ENCODE measurements at places on chromosomes 13 and 19. TPM values are rescaled to one million over a fixed set of nuclear protein-coding genes. Genes with fewer than 3 reads are reported as not detected.

The IFNL2 gene
- total RNA-seq: not detected

The SH2D3A gene
- total RNA-seq: 0.24 TPM

The KEAP1 gene
- 97.4 TPM for total RNA-seq

The FCHO1 gene
- 3.4 TPM for total RNA-seq

The SHC2 gene
- 81.4 TPM for total RNA-seq

The TMEM59L gene
- 4.1 TPM for total RNA-seq

The RXFP2 gene
- total RNA-seq: 0.47 TPM

The CEACAM3 gene
- not detected for total RNA-seq

The NCAN gene
- 0.06 TPM for total RNA-seq

The APOE gene
- 7,572 TPM for total RNA-seq

The IGFL2 gene
- total RNA-seq: not detected

The NLRP7 gene
- total RNA-seq: not detected

The ATP4B gene
- total RNA-seq: not detected

The ZNF296 gene
- total RNA-seq: 0.55 TPM

The LSR gene
- total RNA-seq: 74.6 TPM

The KATNAL1 gene
- total RNA-seq: 11.8 TPM

The CATSPERD gene
- not detected for total RNA-seq

The GPC5 gene
- not detected for total RNA-seq

The SLC25A15 gene
- total RNA-seq: 2.2 TPM

The TBXA2R gene
- total RNA-seq: 21.2 TPM

The CYP2F1 gene
- total RNA-seq: not detected

The GNG7 gene
- total RNA-seq: 10.1 TPM

The GNG8 gene
- total RNA-seq: not detected

The PPP1R37 gene
- 60.2 TPM for total RNA-seq

The CDC42EP5 gene
- 24.8 TPM for total RNA-seq

The CERS1 gene
- total RNA-seq: 2.6 TPM

The MEGF8 gene
- 30.3 TPM for total RNA-seq

The EPSTI1 gene
- 10.0 TPM for total RNA-seq

The BEST2 gene
- not detected for total RNA-seq

The TEX101 gene
- total RNA-seq: not detected

The HSH2D gene
- not detected for total RNA-seq

The MAMSTR gene
- 30.0 TPM for total RNA-seq
